SK-MEL-5 (cell line): ENCODE measurements at places on chromosomes 16 and 17. TPM values are rescaled to one million over a fixed set of nuclear protein-coding genes. Genes with fewer than 3 reads are reported as not detected.

The TLCD3B gene
- total RNA-seq, result not detected in 2 replicates

DNA sequence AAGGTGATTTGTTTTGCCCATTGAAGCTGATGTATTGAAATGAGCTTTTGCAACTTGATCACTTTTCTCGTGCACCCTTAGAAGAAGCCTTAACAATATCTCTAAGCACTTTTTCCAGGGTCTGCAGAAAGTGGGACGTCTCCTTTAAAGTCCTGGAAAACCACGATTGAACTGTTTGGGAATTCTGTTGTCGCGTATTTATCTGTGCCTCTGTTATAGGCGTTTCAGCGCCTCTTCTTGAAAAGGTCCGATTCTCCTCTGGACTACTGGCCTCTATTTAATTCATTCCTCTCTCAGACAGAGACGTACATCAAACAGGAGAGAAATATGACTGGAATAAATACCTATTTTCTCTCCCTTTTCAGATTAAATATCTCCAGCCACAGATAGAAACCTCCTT, 262.4 kb upstream of the PSMD7 start:
- no peak for DNase-seq

DNA sequence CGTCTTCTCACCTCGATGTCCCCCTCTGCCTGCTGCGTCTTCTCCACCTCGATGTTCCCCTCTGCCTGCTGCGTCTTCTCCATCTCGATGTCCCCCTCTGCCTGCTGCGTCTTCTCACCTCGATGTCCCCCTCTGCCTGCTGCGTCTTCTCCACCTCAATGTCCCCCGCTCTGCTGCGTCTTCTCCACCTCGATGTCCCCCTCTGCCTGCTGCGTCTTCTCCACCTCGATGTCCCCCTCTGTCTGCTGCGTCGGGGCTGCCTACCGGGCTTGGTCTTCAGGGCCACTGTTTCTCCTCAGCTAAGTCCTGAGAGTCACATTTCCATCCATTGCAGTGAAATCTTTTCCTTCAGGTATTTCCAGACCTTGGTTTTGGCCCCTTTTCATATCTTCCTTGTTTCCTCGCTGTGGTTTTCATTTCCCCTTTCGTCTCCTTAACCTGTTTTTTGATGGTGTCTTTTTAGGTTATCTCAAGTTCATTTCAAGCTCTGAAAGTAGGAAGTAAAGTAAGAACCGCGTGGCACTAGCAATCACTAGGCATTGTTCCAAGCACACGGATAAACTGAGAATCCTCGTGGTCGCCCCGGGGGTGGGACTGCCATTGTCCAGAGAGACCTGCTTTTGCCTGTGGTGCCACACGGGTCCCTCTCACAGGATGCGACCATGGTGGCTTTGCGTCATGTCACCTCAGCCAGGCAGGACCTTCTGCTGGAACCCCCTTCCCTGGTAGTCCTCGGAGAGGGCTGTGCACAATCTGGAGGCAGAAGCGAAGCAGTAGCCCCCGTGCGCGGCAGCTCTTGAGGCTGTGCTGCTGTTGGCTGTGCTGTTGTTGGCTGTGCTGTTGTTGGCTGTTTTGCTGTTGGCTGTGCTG, 9.5 kb upstream of the ZNF750 start:
- no peak for DNase-seq

- no peak for DNase-seq
These were observed 90.0 kb upstream of the GPRC5B start for GRCh38 chr16:19974607-19975006.
